ENCODE measurements at places on chromosomes 2 and 18. TPM values are rescaled to one million over a fixed set of nuclear protein-coding genes. Genes with fewer than 3 reads are reported as not detected.

Gene RAB6D
- total RNA-seq: not detected

Gene CTLA4
- total RNA-seq: 37.6 TPM

Gene GALNT3
- 3.5 TPM for total RNA-seq

Gene PROM2
- total RNA-seq: 0.24 TPM

Gene SERPINB4
- not detected for total RNA-seq

Gene COLEC12
- total RNA-seq: not detected

Gene PROC
- 0.64 TPM for total RNA-seq

Gene LIMS4
- 0.46 TPM for total RNA-seq

Gene GCFC2
- total RNA-seq: 23.5 TPM

Gene DNMT3A
- 74.0 TPM for total RNA-seq

Gene TDRD15
- total RNA-seq: not detected

Gene ANKRD29
- total RNA-seq: 0.18 TPM

Gene ALKAL2
- total RNA-seq: 0.49 TPM

GRCh38 chr2:26612034-26612433, 29.1 kb downstream of the CIB4 start:
- no peak for DNase-seq

DNA sequence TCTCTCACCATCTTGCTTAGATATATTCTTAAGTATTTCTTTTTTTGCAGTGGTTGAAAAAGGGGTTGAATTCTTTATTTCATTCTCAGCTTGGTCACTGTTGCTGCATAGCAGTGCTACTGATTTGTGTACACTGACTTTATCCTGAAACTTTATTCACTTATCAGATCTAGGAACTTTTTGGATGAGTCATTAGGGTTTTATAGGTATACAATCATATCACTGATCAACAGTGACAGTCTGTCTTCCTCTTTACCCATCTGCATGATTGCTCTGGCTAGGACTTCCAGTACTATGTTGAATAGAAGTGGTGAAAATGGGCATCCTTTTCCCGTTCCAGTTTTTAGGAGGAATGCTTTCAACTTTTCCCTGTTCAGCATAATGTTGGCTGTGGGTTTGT, 6.5 kb downstream of the STARD6 start:
- DNase-seq: no peak

GRCh38 chr2:157486596-157487270, 42.8 kb upstream of the CYTIP start:
- no peak for DNase-seq

- no peak for DNase-seq
Observed at GRCh38 chr2:63737081-63737751, 104.5 kb upstream of the UGP2 start.

- DNase-seq: no peak
Observed at GRCh38 chr2:237297421-237298150, 116.4 kb downstream of the COL6A3 start.

- DNase-seq: no peak
Observed at GRCh38 chr2:123916531-123916930, 108.6 kb upstream of the CNTNAP5 start.

GRCh38 chr2:11466307-11467128, 557 bp upstream of the E2F6 start:
- no peak for DNase-seq

GRCh38 chr2:190093793-190094192, 31.3 kb upstream of the MSTN start:
- no peak for DNase-seq

DNA sequence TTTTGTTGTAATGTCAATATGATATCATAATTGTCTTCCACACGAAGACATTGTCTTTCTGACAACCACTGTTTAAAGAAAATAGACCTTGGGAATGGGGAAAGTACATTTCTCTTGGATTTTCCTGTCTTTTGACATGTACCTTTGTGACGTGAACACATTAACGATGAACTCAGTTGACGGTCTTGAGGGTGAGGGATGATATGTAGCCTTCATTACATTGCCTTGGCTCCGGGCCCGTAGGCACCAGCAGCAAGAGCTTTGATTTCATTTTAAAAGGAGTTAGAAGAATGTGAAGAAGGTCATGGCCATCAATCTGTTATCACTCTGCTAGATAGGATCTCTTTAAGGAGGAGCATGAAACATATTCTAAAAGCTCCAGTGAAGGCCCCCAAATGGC, 80.9 kb downstream of the LYPD6B start:
- no peak for DNase-seq

GRCh38 chr2:106858810-106859209, 27.2 kb downstream of the ST6GAL2 start:
- DNase-seq: no peak

DNA sequence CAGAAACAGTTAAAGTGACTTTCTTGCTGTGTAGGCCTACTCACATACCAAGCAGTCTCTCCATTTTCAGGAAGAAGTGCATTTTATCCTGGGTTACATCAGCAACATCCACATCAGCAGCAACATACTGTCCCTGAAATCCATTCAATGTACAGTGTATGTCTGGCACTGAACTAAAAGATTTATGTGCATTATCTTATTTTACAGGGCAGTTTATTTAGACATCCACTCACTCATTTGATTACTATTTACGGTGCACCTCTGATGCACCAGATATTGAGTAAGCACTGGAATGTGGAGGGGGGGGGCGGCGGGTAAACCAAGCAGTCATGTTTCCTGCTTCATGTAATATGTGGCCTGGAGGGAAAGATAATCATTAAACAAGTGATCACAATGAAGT, 1128.2 kb downstream of the BCL11A start:
- DNase-seq: no peak

DNA sequence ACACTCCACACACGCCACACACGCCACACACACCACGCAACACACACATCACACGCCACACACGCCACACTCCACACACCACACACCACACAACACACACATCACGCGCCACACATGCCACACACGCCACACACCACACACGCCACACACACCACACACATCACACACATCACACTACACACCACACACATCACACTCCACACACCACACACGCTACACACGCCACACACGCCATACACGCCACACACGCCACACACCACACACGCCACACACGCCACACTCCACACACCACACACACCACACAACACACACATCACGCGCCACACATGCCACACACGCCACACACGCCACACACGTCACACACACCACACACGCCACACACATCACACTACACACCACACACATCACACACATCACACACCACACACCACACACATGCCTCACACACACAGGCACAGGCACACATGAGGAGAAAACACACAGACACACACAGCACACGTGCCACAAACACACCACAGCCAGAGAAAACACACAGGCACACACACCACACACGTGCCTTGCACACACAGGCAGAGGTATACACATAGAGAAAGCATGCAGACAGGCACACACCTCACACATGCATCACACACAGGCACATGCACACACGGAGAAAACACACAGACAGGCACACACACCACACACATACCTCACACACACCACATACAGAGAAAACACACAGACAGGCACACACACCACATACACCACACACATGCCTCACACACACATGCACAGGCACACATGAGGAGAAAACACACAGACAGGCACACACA, 241.5 kb upstream of the MYT1L start:
- DNase-seq: no peak

DNA sequence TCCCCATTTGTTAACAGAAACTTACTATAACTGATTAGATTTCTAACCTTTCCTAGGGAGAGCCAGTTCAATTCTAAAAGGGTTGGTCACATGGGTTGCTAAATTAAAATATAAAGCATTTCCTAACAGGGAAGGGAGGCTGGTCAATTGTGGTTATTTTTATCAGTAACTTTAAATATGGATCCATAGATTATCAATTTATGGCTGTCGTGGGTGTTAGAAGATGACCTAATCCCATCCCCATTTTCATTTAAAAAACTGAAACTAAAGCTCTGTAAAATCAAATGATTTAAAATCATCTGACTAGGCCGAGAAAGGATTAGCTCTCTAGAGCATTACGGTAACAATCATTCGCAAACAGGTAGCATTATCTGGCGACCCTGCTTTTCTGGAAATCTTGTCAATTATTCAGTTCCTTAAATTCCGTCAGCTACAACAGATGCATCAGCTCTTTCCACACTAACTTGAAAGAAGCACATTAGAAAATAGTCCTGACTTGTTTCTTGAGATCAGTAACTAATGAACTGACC, 953 bp upstream of the HNRNPA3 start:
- no peak for DNase-seq

DNA sequence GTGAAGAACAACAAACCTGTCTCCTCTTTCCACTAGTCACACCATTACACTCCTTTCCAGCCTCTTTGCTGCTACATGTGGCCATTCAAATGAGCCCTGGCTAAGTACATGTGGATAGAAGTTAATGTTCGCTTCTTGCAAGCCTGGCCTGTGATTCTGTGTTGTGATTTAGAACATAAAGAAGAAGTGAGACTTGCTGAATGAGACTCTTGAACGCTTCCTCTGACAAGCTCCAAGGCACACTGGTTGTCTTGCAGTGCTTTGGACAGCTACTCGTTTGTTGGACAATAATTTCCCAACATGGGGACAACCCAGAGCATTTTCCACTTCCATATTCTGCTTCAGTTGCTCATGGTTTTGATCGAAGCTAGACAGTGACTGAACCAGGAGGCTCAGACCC, 57.3 kb downstream of the CCDC74A start:
- no peak for DNase-seq

DNA sequence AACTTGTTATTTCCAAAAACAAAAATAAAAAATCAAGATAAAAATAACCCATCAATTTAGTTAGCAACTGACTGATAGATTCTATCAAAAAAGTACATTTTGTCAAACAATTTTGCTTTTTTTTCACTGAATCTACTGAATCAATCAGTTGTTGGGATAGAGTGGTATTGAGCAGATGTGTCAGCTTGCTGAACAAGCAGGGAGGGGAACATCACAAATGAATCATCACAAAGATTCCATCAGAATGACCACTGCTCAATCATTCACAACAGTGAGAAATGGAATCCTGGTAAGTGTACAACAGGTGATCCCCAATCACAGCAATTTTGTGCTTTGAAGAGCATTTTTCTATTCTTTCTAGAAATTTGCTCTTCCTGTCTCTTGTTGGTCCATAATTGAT, 12.3 kb upstream of the SLC14A2 start:
- no peak for DNase-seq

DNA sequence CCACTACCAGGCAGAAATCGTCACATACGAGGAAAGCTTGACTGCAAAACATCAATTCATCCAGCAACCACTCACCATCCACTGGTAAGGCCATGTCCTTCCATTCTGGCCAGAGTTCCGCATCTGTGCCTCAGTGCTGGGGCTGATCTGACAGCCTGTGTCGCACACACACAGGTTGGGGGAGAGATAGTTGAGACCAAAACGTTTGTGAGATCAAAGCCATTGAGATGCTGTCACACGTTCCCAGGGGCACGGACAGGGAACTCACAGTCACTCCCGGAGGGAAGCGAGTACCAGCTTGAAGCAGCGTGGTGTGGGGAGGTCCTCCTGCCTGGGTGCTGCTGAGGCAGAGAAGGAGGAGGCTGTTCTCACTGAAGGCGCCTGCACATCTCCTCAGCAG, 458.5 kb upstream of the SALL3 start:
- no peak for DNase-seq

GRCh38 chr2:238027591-238028415, 33.0 kb upstream of the SCLY start:
- DNase-seq: no peak

DNA sequence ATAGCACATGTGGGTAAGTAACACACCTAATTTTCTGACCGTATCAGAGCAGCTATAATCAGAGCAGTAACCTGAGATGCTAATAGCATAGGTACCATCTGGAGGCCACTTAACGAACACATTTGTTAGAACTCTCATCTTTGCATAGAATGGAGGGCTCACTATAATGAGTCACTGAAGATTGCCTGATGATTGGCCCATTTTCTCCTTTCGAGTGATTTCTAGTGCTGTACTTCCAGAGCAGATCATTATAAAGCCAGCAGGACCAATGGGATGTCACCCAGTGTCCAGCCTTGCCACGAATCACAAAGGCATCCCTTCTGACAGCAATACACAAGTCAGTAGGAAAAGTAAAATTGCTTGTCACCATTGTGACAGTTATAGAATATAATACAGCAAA, 81.7 kb upstream of the REV1 start:
- DNase-seq: no peak

GRCh38 chr18:74503137-74503536, 7.0 kb downstream of the CNDP2 start:
- DNase-seq: no peak

- no peak for DNase-seq
Observed at GRCh38 chr2:58762176-58762781, 521.2 kb upstream of the FANCL start.

- DNase-seq: no peak
Observed at GRCh38 chr2:171409436-171409971, 24.3 kb downstream of the METTL8 start.

DNA sequence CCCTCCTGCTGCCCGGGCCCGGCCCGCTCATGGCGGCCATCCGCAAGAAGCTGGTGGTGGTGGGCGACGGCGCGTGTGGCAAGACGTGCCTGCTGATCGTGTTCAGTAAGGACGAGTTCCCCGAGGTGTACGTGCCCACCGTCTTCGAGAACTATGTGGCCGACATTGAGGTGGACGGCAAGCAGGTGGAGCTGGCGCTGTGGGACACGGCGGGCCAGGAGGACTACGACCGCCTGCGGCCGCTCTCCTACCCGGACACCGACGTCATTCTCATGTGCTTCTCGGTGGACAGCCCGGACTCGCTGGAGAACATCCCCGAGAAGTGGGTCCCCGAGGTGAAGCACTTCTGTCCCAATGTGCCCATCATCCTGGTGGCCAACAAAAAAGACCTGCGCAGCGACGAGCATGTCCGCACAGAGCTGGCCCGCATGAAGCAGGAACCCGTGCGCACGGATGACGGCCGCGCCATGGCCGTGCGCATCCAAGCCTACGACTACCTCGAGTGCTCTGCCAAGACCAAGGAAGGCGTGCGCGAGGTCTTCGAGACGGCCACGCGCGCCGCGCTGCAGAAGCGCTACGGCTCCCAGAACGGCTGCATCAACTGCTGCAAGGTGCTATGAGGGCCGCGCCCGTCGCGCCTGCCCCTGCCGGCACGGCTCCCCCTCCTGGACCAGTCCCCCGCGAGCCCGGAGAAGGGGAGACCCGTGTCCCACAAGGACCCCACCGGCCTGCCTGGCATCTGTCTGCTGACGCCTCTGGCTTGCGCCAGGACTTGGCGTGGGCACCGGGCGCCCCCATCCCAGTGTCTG, 767 bp downstream of the RHOB start:
- DNase-seq: peak; percentile 17

All from naive thymus-derived CD4-positive, alpha-beta T cell (primary cell).